ENCODE measurements at places on chromosomes 12 and 14. TPM values are rescaled to one million over a fixed set of nuclear protein-coding genes. Genes with fewer than 3 reads are reported as not detected.

Gene MYRFL
- 0.19 TPM for total RNA-seq

DNA sequence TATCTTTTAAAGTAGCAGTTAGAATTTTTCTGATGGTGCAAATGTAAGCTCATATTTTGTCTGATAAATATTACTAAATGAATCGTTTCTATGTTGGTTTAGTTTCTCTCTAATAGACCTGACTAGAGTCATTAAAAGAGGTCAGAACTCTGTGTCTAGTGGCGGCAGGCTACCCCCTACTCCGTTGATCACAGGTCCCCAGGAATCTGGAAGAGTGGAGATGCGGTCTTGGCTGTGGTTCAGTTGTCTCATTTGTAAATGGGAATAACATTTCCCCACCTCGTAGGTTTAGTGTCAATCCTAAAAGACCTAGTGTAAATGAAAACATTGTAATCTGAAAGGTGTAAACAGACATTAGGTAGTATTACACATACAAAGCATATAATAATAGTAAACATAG, 4.7 kb upstream of the FOXJ2 start:
- peaks cover 8% of the 10 kb centered on the region for H3K4me1 ChIP-seq
- DNase-seq = no peak
- no peak overlapping the region for H3K4me3 ChIP-seq
- H3K36me3 ChIP-seq = no peaks in the 10 kb centered on the region
- no peaks in the 10 kb centered on the region for H3K27me3 ChIP-seq

Gene KRT78
- total RNA-seq = not detected

Gene OTUB2
- 0.28 TPM for total RNA-seq

GRCh38 chr12:93279565-93280412, 97.9 kb upstream of the NUDT4 start:
- H3K27me3 ChIP-seq = no peaks in the 10 kb centered on the region
- DNase-seq = no peak
- H3K27ac ChIP-seq = no peak overlapping the region
- H3K4me1 ChIP-seq = no peaks in the 10 kb centered on the region
- no peaks in the 10 kb centered on the region for H3K36me3 ChIP-seq
- H3K4me3 ChIP-seq = no peak overlapping the region

Data from liver (tissue), 10 donors.